ENCODE measurements at places on chromosomes 13 and 19.

DNA sequence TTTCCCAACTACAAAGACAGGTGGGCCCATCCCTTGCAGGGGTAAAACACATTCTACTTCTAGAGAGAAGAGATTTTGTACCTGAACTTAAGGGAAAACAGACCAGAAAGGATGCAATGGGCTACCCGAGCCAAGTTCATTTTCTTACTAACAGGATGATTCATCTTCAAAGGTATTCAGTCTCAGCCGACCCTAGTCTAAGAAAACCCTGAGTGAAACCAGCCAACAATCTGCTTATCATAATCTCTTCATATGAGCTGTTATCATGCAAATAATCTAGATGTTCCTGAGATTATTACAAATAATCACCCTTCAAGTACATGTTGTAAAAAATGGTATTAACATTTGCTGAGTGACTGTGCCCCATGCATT is 15.6 kb downstream of the PABPC3 start:
- no peak for DNase-seq

DNA sequence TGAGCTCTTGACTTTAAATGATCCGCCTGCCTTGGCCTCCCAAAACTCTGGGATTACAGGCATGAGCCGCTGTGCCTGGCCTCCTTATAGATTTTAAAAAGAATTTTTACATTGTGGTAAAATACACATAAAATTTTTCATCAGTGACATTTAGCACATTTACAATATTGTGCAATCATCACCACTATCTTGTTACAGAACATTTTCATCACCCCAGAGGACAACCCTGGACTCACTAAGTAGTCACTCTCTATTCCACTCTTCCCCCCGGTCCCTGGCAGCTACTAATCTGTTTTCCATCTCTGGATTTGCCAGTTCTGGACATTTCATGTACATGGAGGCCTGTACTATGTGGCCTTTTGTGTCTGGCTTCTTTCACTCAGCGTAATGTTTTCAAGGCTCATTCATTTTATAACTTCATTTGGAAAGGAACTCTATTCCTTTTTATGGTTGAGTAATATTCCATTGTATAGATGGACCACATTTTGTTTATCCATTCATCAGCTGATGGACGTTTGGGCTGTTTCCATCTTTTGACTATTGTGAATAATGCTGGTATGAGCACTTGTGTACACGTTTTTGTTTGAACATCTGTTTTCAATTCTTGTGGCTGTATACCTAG is 19.9 kb downstream of the MEGF8 start:
- no peak for DNase-seq

DNA sequence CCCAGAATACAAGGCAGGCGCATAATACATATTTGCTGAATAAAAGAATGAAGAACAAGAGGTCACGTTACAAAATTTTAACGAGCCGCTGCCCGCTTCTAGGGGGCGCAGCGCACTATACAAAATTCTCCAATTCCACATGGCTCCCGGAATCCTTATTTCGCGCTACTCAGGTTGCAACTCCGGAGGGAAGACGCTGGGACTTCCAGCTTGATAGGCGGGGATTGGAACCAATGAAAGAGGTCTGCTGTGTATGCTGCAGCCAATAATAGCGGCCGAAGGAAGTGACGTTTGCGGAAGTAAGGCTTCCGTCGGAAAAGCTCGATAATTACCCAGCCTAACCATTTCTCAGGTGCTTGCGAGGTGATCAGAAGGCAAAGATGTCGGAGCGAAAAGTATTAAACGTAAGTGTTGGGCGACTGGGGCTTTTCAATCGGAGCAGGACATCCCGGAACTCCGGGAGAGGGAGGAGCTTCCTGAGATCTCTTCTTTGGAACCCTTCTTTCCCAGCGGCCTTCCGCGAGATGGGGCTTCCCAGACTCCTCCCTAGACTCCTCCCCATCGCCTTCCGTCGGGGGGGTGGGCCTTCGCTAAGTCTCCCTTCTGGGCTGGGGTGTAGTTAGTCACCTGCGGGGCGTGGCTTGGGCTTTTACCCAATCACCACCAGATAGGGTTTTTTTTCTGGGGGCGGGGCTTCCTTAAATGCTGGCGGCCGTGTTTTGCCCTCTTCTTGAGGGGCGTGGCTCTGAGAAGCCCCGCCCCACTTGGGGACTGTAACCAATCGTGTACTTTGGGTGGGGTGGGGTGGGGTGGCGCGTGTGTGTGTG is at the start of gene YJU2:
Gene YJU2, plus strand, starts transcription at position 314 of the 827 bp plus-strand sequence. Its CDS starts 67 bp downstream, at position 381.
- DNase-seq = peak; percentile 98

DNA sequence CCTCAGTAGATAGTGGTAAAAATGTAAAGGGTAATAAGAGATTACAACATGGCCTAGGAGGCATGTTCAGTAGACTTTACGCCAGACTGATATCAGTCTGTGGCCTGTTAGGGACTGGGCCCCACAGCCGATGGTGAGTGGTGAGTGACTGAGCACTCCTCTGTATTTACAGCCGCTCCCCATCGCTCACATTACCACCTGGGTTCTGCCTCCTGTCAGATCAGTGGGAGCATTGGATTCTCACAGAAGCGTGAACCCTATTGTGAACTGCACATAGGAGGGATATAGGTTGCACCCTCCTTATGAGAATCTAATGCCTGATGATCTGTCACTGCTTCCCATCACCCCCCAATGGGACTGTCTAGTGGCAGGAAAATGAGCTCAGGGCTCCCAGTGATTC is 17.9 kb downstream of the NLRP11 start:
- no peak for DNase-seq

DNA sequence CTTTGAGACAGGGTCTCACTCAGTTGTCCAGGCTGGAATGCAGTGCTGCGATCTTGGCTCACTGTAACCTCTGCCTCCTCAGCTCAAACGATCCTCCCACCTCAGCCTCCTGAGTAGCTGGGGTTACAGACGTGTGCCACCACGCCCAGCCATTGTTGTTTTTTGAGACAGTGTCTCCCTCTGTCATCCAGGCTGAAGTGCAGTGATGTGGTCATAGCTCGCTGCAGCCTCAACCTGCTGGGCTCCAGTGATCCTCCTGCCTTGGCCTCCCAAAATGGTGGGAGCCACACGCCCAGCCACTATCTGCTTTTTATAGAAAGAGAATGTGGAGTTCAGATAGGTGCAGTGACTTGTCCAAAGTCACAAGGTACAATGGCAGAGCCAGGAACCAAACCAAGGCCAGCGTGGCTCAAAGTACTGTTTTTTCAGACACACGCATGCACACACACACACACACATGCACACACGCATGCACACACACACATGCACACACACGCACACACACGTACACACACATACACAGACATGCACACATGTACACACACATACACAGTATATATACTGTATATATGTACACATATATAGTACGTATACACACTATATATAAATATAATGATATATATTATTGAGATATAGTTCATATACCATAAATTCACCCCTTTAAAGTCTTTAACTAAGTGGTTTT is 6.6 kb downstream of the GADD45B start:
- DNase-seq = no peak

- DNase-seq = no peak
Measured at GRCh38 chr19:55368701-55369563, 1.3 kb downstream of the IL11 start.

DNA sequence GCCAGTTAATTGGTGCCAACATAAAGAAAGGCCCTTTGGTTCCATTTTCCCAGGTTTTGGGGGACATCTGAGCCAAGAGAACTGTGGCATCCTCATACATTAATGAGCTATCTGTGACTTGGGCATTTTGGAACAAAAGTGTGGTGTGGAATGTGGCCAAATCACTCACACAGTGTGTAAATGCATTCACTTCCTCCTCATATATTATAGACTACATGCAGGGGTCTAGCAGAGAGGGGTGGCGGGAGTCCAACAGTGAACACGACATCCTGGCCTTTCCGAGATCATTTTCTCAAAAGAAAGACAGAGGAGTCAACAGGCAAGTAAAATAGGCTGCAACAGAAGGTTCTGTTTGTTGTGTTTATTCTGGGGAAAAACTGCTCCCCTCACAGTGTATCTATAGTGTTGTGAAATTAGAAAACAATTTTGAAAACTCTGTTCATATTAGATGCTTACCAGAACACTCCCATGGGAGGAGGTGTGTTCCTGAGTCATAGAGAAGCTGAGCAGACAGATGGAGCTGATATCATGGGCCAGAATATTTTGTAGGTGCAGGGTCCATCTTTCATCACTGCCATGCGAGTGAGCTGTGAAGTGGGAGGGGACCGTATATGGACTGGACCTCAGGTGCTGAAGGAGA is 36.9 kb downstream of the PABPC3 start:
- DNase-seq = no peak

DNA sequence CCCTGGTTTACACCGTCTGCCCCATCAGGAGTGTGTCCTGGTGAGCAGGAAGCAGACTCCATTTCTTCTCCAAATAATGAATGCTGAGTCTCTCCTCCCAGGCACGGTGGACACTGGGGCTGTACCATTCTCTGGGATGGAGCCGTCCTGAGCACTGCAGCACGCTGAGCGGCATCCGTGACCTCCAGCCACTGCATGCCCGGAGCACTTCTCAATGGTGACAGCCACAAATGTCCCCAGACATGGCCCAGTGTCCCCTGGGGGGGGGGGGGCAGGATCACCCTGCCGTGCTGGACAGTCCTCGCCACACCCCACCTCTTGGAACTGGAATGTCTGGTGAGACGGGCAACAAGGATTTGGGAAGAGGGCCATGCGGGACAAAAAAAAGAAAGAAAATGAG is 37.4 kb downstream of the GNG7 start:
- peak; percentile 43 for DNase-seq

- DNase-seq = no peak
Measured at GRCh38 chr13:45522571-45522970, 57.8 kb downstream of the COG3 start.

GRCh38 chr19:3359919-3360420 is 6.4 kb upstream of the NFIC start:
- DNase-seq = no peak

DNA sequence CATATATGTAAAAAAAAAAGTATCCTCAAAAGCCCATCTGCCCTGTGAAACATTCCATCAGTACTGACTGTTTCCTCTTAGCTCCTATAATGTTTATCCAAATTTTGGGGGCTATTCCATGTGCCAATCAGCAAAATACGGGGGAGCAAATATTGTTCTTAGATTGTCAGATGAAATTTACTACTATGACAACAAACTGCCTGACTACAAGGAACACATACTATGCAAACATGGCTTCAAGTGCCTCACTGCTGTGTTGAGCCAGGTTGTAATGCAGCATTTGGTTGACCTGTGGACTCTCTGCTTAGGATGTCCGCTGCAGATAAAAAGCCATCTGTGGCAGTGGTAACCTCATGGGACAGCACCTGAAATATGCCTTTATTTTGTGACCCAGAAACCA is 98.2 kb upstream of the SCEL start:
- DNase-seq = no peak
